ENCODE measurements at places on chromosomes 16 and 17.

DNA sequence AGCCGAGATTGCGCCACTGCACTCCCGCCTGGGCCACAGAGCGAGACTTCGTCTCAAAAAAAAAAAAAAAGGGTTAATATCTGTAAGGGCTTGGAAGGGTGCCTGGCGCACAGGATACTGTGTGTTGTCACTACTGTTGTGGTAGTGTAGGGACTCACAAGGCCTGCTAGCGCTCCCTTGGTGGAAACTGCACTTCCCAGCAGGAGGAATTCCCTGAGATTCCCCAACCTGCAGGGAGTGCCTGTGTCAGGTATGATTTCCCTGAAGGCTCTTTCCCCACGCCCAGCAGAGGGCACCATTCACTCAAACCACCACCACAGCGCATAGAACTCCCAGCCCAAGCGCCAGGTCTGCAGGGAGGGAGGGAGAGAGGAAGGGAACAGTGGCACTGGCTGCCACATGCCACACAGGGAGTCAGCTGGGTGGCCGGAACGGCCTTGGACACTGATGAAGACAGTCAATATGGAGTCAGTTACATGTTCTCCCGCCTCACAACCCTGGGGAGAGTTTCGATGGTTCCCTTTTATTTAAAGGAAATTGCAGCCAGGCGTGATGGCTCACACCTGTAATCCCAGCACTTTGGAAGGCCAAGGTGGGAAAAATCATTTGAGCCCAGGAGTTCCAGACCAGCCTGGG, 32.7 kb upstream of the CDH1 start:
- peak; percentile 94 for DNase-seq

DNA sequence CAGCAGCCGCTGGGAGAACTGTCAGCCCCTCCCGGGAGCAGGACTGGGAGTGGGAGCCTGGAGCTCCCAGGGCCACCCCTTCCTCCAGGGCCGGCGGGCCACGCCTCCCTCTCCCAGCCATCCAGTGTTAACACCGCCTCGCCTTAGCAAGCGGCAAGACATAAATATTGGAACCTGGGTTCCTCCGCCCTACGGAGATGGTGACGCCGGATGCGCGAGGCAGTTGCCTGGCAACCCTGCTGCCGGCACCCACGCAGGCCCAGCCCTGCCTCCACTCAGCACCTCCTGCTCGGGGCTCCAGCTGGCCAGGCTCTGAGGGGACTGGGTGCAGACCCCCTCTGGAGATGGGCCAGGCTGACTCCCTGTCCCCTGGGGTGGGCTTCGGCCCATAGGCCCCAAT, 27.4 kb upstream of the CACNA1H start:
- DNase-seq: no peak

GRCh38 chr16:87046235-87046634, 271.0 kb downstream of the C16orf95 start:
- DNase-seq: no peak

DNA sequence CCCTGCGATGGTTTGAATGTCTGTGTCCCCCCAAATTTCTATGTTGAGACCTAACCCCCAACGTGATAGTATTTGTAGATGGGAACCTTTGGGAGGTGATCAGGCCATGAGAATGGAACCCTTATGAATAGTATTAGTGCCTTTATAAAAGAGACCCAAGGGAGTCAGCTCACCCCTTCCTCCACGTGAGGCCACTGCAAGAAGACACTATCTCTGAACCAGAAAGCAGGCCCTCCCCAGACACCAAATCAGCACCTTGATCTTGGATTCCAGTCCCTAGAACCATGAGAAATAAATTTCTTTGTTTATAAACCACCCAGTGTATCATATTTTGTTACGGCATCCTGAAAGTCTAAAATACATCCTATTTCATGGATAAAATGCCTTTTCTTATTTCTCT, 64.4 kb upstream of the LRRC37A3 start:
- DNase-seq: no peak

- DNase-seq: no peak
Measured at GRCh38 chr17:4055014-4055413, 87.8 kb downstream of the ZZEF1 start.

DNA sequence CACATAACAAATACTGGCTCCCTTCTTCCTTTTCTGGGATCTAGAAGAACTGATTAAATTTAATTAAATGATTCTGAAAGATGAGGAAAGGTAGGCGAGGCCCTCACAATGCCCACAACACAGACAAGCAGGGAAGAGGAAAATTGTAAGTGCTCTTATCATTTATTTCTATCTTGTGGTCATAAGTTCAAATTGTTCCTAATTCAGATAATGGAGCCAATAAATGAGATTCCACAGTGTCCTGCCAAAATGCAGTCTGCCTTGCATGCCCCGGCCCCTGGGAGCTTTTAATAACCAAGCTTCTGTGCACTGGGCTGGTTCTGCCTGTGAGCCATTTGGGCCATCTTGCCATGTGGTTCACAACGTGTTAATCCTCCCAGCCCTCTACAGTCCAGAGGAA, 97.0 kb downstream of the CMC2 start:
- DNase-seq: no peak

DNA sequence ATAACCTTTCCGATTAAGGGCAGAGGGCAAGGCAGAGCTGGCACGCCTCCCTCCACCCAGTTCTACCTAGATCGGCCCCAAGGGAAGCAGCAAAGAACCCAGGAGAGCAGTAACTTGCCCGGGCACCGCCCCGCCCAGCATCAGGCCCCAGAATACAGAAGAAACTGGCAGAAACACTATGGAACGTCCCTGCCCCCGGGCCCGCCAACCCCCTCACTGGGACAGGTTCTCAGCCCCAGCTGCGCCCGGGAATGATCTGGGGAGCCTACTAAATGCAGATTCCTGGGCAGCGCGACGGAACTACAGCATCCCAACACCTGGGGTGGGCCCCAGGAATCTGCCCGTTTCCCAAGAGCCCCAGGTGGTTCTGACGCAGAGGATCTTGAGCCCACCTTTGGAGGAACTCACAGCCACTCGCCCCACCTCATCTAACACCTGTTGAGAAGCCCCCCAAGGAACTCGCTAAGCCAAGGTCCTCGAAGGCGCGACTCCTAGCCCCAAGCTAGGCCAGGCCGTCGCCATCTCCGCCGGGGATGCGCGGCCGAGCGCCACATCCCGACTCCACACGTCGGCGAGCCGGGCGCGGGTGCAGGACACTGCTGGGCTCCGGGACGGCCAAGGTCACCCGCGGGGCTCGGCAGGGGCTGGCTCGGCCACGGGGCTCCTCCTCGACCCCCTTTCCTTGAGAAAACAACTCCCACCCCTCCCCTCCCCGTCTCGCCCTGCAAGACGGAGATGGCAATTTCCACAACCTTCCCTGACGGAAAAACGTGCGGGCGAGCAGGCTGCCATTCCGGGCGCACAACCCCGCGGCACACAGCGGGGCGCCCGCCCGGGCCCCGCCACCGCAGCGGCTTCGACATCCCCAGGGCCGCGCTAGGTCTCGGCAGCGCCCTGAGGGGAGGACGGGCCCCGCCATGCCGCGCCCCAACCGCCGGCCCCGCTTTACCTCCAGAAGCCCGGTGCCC, 913 bp downstream of the CDIP1 start:
- no peak for DNase-seq

DNA sequence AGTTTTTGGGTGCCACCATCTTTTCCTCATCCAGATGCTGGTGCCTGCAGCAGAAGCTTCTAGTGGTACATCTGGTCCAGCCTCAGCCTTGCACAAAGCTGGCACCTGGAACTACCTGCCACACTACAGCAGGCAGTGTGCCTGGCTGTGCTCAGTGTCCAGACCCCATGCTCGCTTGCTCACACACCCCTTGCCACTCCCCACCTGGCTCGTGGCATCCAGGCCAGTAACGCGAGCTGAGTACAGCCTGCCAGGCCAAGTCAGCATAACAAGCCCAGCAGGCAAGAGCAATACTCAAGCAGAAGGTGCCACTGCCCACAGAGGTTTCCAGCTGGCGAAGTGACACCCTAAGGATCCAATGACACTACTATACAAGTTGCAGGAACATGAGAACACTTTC, 29.7 kb upstream of the KIF2B start:
- DNase-seq: no peak

DNA sequence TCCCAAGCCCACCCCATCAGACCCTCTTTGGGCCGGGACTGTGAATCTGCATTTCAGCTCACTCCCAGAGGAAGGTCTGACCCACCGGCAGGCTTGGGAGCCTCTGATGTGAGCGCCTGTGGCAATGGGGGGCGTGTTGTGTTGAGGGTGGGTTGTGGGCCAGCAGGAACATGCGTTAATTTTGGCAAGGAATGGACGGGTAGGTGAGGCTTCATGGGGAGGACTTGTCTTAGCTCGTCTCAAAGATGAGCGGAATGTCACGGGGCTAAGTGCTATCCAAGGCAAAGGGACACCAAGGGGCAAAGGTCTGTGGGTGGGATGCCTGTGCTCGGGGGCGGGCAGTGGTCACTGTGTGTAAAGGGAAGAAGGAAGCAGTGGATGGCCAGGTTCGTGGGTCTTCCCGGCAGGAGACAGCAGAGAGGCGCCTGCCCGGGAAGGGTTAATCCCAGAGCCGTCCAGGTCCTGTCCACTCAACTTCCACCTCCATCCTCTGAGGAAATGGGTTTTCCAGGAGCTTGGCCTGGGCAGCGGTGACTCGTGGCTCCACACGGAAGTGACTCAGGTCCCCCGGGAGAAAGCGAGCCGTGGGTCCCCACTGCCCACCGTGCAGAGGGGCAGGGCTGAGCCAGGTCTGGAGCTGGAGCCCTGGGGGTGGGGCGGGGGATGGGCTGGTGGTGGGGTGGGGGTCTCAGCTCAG, 17.4 kb downstream of the ADGRG1 start:
- DNase-seq: no peak

GRCh38 chr16:3166505-3166886, 21.5 kb upstream of the OR1F1 start:
- no peak for DNase-seq

- DNase-seq: no peak
Measured at GRCh38 chr17:71200597-71200996, 920.2 kb upstream of the SOX9 start.

- no peak for DNase-seq
Measured at GRCh38 chr16:24538756-24539294, 541 bp upstream of the RBBP6 start.

- no peak for DNase-seq
Measured at GRCh38 chr17:80279895-80280294, 19.2 kb downstream of the RNF213 start.

DNA sequence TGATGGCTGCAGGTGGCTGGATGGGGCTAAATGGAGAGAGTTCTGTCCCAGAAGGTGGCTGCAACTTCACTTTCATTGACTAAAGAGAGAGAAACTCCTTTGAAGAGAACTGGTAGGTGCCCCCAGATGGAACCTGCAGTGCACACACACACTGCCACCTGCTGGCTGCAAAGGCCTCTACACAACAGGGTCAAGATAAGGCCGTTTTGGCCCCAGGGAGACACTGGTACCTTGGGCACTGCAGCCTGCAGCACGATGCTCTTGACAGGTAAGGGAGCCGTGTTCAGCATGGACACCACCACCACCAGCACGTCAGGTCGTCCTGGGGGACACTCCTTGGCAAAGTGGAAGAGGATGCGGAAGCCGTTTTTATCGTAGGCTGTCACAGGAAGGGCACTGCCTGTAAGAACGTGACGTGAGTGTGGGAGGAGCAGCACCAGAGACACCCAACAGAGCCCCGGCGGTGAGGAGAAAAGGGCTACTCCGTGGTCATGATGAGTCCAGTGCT, 22.7 kb downstream of the GGA3 start:
- DNase-seq: peak; percentile 69

GRCh38 chr17:372157-373152, 19.8 kb upstream of the RPH3AL start:
- DNase-seq: no peak

GRCh38 chr17:41578971-41579370, 7.1 kb upstream of the KRT9 start:
- no peak for DNase-seq

- no peak for DNase-seq
Measured at GRCh38 chr17:2181206-2181896, 122.2 kb downstream of the SMG6 start.

DNA sequence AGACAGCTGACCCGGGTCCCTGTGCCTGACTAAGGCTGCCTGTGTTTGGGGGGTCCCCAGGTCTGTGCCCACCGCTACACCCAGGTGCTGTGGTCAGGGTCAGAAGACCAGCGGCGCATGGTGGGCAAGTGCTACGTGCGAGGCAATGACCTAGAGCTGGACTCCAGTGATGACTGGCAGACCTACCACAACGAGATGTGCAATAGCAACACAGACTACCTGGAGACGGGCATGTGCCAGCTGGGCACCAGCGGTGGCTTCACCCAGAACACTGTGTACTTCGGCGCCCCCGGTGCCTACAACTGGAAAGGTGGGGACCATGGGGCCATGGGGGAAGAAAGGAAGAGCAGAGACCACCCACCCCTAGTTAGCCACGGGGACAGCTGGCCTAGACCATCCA, 12.1 kb downstream of the ITGA3 start:
- no peak for DNase-seq

- no peak for DNase-seq
Measured at GRCh38 chr17:35373984-35374765, 754 bp upstream of the SLFN11 start.

GRCh38 chr16:67504031-67505021, 21.0 kb upstream of the AGRP start:
- DNase-seq: no peak

- no peak for DNase-seq
Measured at GRCh38 chr17:16918443-16918842, 53.5 kb downstream of the TNFRSF13B start.
